Right ventricle myocardium superior (tissue), 1 donor: ENCODE measurements at places on chromosomes 6 and 20.

DNA sequence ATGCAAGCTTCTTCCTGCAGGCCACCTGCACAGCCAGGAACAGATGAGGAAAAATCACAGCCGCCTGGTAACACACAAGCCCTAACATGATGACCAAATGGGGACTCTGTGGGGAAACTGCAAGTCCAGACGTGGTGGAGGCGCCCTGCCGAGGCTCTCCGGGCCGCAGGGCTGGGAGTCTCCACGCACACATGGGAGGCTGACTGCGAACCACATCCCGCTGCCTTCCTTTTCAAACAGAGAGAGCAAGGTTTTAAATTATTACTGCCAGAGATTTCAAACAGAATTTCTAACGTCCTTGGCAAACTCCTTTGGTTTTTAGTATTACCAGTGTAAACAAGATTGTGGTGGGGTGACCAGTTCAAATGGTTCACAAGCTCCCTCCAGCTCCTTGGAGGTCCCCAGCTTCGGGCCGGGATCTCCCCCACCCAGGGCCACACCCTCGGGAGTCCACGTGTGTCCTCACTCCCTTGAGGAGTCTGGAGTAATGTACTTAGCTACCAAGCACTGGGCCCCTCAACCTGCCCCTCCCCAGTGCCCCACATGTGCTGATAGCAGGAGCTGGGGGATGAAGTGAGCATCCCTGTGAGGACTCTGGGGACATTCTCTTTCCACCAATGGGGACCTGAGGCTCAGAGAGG is 252.7 kb downstream of the TAF4 start:
- peak; percentile 10 for DNase-seq

DNA sequence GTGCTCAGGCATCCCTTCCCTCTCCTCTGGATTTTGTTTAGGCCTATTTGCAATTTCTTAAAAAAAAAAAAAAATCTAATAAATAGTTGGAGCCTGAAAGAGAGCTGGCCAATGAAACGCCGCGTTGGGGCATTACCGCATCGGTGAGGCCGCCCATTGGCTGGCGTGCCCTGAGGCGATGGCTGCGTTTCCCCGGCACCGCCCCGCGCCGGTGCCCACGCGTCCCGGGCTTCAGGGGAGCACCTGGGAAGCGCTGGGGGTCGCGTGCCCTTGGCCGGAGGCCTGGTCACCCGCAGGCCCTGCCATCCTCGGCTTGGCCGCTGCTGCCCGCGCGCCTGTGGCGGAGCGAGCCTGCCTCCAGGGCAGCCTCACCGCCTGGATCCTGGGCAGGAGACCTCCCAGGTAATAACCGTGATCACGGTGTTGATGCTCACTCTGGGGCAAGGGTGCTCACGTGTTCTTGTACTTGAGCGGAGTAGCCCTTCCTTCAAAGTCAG is 155.4 kb downstream of the NRN1 start:
- peak; percentile 72 for DNase-seq

DNA sequence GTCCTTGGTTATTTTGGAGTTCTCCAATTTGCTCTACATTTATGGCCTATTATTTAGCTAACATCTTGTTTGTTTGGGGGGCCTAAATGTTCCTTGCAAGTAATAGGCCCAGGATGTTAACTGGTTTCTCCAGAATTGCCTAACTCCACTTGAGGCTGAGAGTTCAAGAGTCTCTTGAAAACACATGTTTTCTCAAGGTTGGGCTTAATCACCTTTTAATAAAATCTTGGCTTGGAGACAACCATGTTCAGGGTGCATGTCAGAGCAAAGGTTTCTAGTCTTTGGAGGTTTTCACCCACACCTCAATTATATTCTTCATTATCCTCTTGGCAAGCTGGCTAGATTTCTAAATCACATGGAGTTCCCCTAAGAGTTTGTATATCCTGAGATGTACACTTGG is 54.2 kb downstream of the KLHL31 start:
- no peak for DNase-seq

DNA sequence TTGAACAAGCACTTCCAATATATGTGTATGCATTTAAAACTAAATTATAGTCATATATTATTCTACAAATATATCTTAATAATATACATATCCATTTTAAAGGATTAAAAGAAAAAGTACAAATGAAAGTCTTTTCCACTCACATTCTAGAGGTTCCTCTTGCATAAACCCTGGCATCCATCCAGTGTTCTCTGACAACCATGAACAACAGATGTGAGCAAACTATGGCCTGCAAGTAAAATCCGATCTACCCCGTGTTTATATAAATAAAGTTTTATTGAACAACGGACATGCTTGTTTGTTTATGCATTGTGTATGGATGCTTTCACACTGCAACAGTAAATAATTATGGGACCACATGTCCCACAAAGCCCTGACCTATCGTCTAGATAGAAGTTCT is 1122.3 kb downstream of the EPHA7 start:
- DNase-seq: no peak

DNA sequence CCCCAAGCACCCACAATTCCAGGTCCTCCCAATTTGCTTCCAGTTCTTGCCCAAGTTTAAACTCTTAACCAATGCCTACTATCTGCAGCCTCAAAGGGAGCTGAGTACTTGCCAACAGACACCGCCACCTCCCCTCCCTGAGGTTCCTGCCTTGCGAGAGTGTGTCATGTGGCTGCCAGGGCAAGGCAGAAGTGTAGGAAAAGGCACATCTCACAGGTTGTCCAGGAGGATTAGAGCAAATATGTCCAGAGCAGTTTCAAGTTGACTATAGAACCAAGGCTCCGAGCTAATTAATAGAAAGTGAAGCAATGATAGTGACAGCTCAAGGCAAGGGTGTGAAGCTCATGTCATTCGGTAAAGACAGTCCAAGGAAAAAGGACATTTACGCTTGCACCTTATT is 127.8 kb downstream of the ATXN1 start:
- no peak for DNase-seq

DNA sequence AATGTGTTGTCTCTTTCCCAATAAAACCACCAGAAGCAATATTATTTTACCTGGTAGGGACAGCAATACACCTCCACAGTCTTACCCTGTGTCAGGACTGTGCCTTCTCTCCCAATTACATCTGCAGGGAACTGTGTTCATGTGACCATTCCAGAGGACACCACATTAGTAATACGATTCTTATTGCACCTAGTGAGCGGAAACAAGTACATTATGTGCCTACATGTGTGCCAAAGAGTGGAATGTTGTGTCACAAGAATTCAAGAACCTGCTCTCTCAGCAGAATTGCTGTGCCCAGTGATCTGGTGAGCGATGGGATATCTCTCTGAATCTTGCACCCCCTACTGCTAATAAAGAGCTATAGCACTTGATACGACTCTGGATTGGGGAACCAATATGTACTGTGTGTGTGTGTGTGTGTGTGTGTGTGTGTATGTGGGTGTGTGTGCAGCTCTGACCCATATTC is 57.4 kb upstream of the FOXC1 start:
- DNase-seq: no peak

GRCh38 chr6:111604259-111605099 is 1.2 kb downstream of the TRAF3IP2 start:
- peak; percentile 83 for DNase-seq

GRCh38 chr6:711925-712324 is 19.0 kb upstream of the EXOC2 start:
- no peak for DNase-seq

DNA sequence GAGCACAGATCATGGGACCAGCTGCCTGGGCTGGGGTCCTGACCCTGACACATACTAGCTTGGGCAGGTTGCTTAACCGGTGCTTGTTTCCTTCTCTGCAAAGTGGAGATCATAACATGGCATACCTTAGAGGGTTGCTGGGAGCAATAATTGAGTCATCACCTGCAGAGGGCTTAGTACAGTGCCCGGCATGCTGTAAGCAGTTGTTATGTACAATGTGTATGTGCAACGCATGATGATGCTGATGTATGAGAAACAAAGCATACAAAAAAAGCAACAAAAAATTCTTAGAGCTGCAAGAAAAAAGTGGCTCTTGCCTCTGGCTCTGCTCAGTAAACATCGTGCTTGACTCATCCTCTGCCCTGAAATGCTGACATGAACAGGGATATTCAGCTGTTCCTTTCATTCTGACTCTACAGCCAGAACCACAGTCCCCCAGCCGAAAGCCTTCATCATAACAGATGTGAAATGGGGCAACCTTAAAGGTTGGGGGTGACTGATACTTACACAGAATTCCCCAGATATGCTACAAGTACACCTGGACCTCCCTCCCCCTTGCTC is 91.7 kb downstream of the CLIC5 start:
- no peak for DNase-seq

- no peak for DNase-seq
These were observed 78.4 kb upstream of the TBC1D7 start for GRCh38 chr6:13406781-13407180.

DNA sequence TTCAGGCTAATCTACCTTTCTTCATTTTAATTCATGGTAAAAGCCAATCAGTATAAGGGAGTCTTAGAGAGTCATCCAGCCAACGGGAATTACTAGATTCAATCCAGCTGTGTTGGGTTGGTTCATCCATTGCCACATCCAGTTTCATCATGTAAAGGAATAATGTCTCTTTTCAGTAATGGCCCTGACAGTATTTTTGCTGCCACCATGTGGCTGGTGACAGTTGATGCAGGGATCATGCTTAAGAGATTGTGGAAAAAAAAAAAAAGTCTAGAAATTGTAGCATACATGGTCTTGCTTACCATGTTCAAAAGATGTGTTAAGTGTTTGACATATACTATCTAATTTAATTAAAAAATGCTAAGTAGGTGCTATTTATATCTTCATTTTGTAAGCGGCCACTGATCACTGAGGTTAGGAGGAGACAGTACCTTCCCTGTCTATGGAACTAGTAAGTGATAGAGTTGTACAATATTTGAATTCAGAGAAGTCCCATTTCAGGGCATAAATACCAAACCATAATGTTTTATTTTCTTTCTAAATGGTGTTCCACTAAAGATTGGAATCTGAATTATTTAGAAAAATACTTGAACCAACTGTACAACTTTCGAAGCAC is 135.9 kb downstream of the KHDRBS2 start:
- DNase-seq: no peak

GRCh38 chr6:22062807-22063408 is 233.9 kb downstream of the PRL start:
- DNase-seq: peak; percentile 37

- DNase-seq: no peak
These were observed 92.9 kb upstream of the NRSN1 start for GRCh38 chr6:24032896-24033688.

DNA sequence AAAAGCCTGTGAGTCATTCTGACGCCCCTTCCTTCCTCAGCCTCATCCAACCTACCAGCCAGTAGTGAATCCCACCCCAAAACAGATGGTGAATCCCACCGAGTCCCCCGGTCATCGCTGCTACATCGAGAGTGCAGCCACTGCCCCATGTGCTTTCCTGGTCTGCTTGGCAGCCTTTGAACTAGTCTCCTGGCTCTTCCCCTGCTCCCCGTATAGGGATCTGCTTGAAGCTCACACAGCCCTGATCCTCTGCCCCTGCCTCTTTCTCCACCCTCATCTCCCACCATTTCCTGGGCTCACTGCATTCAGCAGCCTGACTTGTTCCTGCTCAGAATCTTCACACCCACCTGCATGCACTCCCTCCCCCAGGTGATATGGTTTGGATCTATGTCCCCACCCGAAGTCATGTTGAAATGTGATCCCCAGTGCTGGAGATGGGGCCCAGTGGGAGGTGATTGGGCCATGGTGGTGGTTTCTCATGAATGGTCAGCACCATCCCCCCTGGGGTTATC is 14.6 kb downstream of the SYNJ2 start:
- no peak for DNase-seq

DNA sequence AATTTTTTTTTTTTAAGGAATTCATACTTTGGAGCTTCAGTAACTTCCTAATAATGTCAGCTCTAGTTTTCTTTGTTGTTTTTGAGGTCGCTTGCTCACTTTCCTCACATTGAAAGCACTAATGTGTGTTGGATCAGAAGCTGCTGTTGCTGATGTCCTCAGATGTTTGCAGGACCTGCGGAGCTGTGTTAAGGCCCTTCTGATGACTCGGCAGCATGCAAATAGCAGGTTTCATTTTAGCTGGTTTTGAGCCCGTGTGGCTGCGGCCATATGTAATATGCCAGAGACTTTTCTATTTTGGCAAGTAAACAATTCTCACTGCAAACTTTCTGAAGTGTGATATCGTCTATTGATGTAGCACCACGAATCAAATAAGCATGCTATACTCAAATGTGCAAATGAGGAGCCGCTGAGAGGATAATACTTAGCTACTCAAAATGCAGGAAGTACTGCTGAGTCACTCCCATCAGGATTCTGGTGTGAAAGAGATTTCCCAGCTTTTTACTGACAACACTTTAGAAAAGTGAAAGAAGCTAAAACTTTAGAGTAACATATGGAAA is 187.8 kb downstream of the SASH1 start:
- DNase-seq: no peak

DNA sequence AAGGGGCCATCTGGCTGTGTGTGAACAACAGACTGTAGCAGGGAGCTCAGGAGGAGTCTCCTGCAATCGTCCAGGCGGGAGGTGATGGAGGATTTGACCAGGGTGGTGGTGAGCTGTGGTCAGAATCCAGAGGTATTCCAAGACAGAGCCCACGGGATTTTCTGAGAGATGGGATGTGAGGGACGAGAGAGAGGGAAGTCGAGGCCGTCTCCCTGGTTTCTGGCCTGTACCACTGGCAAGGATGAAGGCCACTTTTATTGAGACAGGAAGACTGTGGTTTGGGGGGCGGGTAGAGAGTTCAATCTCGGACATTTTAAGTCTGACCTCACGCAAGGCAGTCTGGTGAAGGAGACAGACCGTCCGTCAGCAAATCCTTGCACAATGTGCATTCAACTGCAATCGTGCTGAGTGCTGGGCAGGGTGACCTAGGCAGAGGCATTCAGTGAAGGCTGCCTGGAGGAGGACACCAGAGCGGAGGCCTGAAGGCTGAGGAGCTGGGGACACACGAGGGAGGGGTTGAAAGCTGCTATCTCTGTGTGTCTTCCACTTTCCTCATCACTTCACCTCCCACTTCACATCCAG is 53.9 kb downstream of the PREX1 start:
- DNase-seq: no peak

DNA sequence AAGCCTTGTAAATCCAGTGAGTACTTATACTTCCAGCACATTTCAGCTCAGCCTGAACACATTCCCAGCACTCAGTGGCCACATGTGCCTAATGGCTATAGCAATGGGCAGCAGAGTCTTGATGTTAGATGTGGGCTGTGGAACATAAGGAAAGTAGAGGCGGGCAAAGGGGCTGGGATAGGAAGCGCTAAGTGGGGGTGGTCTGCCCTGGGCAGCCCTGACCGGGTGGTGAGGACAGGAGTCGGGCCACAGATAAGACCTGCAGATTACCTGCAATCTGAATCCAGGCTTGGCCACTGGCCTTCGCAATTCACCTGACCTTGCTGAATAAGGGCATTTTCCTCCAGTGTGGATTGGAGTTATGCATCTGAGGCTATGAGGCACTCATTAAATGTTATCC is 11.1 kb upstream of the HMGA1 start:
- DNase-seq: no peak

- DNase-seq: no peak
These were observed 7.4 kb upstream of the BEND3 start for GRCh38 chr6:107122748-107123147.
